Hepatic stellate cell (primary cell): ENCODE measurements at places on chromosomes 2 and 18.
A peak's percentile ranks its signal among the peaks of the same experiment; 100 is the strongest.

DNA sequence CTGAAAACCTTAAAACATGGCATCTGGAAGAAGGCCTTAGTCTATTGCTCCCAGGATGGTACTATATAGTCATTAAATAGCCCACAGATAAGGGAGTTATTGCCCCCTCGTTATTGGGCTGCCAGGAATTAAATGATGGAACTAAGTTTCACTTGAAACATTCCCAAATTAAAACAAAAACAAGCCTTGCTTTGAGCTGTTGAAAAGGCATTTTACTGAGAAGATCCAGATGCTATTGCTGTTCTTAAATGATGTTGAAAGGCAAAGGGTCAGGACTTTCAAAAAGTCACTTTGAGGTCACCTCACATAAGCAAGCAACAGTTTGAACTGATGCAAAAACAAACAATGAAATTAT is 2.0 kb upstream of the AMMECR1L start:
- DNase-seq, result no peak

DNA sequence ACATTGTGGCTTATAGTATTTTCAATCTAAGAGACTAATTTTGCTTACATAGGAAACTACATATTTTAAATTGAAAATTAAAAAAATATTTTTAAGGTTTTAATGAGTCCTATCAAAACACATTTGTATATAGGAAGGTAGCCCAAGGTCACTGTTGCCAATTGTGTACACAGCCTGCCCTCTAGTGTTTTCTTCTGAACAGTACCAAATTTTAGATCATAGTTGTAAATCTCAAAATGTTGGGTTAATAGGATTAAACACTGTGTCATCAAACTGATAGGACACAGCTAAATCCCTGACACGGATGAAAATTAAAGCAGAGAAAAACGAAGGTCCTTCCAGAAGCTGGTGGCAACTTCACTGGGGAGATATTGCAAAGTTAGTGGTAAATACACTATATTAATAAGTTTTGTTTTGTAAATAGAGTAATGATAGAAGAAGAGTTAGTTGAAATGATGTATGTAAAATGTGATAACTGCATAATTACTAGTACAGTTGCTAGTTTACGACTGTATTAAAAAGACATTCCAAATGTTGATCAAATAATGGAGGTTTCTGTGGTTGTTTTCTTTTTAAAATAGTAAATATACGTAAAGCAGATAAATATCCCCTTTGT is 19.7 kb downstream of the CLUL1 start:
- peak; percentile 14 for DNase-seq

GRCh38 chr2:147096671-147097070 is 748.2 kb upstream of the ACVR2A start:
- DNase-seq, result no peak

- no peak for DNase-seq
Measured at GRCh38 chr2:6202756-6203155, 510.6 kb downstream of the SOX11 start.

- peak; percentile 57 for DNase-seq
Measured at GRCh38 chr2:24926602-24927252, 6.7 kb upstream of the ADCY3 start.

DNA sequence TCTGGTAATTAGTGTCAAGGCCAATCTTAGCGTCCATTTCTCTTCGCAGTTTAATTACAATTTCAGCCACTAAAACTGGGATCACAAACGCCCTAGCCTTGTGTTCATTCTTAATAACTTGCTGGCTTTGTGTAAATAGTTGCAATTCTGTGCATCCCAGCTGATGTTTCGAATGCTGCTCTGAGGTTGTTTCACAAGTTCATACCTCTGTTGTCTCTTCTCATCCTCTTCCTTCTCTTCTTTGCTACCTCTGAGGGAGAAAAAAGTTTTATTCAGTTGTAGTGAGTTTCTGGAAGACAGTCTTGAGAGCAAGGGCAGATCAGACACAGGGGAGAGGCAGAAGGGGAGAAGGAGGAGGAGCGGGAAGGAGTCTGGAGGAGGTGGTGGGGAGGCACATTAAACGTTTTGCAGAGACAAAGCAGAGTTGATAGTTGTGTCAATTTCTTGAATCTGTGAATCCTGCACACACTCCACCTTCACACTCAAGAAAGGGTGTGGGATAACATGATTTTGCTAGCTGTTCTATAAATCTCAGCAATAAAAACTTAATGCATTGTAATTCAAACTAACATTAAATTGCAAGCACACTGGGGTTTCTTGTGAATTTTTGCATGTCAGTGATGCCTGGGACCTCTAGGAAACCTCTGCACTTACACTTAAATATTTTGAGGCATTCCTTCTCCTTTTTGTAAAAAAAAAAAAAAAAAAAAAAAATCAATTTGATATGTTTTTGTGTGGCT is 6.8 kb downstream of the MEIS1 start:
- DNase-seq, result no peak

GRCh38 chr2:142525720-142526119 is 351.7 kb upstream of the KYNU start:
- no peak for DNase-seq

DNA sequence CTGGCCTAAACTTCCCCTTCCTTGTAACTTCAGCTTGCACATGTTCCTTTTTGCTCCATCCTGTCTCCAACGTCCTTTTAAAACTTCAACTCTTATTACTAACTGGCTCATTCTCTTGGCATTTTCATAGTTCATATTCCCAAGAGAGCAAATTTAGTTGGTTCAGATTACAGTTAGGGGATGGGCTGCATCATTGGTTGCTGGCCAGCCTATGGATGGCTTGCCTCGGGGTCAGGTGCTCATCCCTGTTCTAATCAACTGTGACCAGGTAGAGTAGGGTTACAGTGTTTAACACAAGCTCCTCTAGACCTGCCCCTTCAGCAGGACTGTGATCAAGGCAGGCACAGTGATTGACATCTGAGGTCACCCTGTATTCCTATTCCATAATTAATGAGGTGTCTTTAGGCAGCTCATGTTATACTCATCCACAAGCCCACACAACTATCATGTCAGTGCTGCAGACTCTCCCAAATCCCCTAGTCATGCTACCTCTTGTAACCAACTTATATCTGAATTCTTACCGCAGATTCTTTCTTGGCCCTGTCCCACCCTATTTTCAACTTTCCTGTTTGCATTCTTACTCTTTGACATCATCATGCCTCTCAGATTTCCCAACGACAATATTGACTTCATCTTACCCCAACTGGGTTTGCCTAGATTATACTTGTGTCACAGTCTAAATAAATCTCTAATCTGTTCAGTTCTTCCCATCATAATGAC is 293.3 kb downstream of the MTX2 start:
- DNase-seq, result peak; percentile 9

- no peak for DNase-seq
Measured at GRCh38 chr18:6248017-6248416, 166.7 kb downstream of the L3MBTL4 start.

- no peak for DNase-seq
Measured at GRCh38 chr2:183026424-183026823, 11.8 kb downstream of the NCKAP1 start.

GRCh38 chr18:48949606-48950535 is 894 bp downstream of the SMAD7 start:
- DNase-seq, result no peak

DNA sequence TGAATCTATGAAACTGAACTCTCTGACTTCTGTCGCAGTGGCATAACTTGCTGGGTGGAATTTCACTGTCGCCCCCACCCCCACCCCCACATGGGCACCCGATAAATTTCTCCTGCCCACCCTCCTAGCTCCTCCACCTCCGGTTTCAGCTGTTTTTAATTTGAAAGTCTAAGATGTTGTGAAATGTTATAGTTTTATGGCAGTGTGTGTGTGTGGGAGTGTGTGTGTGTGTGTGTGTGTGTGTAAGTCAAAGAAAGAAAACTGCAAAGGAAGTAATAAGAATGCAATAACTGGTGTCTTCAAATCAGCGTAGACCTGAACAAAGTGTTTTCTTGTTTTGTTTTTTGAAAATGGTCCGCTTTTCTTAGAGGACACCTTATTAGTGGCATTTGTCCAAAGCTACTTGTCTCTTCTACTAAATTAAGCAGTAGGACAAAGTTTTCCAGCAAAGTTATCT is 388 bp downstream of the DTNA start:
- DNase-seq, result no peak

GRCh38 chr18:8453528-8453927 is 155.7 kb upstream of the RAB12 start:
- DNase-seq, result no peak

DNA sequence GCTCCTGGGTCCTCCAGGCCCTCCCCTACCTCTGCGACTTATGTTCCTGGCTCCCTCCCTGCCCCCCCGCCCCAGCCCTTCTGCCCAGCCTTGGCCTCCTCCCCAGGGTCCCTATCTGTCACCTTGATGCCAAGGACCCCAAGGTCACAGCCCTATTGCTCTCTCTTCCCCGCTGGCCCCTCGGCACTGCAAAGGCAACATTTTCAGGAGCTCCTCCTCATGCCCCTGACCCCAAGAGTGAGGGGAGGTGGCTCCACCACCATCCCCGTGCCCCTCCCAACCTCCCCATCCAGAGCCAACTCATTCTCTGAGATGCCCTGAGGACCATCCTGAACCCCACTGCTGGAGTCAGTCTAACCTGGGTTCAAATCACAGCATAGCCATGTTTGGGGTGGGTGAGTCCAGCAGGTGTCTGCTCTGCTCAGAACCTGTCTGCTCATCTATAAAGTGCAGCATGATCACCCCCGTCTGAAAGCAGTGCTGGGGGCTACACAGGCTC is 11.7 kb downstream of the LIMS2 start:
- DNase-seq, result no peak

GRCh38 chr2:58911877-58912276 is 670.8 kb upstream of the FANCL start:
- no peak for DNase-seq

DNA sequence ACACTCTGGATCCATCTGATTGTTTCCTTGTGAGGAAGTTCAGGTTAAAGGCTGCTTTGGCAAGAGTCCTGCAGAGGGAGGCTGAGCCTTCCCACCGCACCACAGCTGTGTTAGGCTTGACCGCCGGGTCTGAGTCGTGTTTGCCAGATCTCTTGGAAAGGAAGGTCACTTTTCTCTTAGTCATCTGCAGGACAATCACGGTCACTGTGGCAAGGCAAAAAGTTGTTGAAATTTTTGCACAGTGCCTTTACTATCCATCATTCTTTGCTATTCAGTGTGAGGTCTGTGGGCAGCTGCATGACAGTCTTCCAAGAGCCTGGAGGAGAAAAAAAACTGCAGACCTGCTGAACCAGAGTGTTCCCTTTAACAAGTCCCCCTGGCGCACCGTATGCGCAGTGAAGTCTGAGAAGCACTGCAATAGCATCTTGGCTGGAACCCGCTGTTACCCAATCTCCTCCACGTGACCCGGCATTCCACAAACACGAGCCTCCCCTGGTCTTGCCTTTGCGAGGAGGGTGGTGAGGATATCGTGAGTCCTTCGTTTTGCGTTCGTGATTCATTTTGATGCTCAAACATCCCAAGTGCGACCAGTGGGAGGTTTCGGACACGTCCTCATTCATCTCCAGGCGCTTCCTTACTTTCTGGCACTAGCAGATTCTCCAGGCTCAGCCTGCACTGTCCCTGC is 23.0 kb downstream of the BIN1 start:
- DNase-seq, result peak; percentile 96

DNA sequence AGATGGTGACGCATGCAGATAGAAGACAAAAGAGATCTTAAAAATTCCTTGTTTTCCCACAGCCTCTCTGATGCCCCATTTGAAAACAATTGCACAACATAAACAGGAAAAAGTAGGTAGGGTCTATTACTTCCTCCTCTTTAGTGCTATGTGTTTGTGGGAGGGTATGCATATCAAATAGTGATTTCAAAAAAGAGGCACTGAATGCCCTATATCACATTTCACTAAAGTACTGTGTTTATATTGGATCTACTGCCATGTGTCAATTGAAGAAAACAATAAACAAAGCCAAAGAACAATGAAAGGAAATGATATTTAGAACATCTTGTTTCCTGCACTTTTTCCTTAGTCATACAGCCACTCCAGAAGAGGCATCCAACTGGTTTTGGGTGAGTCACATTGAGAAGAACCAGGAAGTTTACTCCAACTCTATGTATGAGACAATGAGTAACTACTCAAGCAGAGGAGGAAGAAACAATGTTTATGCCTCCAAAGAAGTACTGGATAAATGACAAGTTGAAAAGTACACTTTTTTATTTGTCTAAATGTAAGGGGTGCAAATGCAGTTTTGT is 583.6 kb downstream of the FBXO15 start:
- DNase-seq, result no peak

DNA sequence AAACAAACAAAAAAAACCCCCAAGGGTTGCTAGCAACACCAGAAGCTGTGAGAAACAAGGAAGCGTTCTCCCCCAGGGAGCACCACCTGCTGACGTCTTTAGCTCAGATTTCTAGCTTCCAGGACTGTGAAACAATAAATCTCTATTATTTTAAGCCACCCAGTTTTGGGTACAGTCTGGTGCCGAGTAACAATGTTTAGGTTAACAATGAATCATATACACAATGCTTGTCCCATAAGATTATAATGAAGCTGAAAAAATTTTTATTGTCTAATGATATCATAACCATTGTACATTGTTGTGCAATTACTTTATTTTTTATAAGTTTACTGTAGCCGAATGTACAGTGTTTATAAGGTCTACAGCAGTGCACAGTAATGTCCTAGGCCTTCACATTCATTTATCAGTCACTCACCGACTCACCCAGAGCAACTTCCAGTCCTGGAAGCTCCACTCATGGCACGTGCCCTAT is 72.1 kb upstream of the CAB39 start:
- DNase-seq, result no peak

DNA sequence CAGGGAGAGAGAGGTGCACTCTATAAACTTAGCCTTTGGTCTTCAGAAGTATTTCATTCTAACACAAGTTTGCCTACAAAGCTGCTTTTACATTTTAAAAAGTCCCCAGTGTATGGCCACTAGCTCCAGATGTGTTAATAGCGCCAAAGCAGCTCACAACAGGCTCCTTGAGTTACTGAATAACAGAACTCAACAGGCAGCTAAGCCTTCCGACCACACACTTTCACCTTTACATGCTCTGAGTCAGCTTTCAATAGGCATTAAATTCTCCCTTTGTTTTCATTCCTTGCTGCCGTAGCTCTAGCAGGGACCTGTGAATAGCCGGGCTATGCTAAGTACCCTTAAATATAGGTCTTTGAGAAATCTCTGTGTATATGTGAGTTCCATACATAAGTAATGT is 262.8 kb upstream of the PARD3B start:
- DNase-seq, result no peak
